Stimulated activated CD4-positive, alpha-beta T cell treated with anti-CD3 and anti-CD28 coated beads, Interleukin-4, amount 100 ng/mL, for 4 hours (primary cell): ENCODE measurements at places on chromosomes 6 and 20.

- no peak for DNase-seq
Observed at GRCh38 chr6:104700371-104701185, 159.1 kb downstream of the HACE1 start.

GRCh38 chr6:109079981-109080380 lies 14.7 kb downstream of the SESN1 start:
- DNase-seq = no peak

- DNase-seq = no peak
Observed at GRCh38 chr6:20448828-20449227, 47.1 kb downstream of the E2F3 start.

- peak; percentile 24 for DNase-seq
Observed at GRCh38 chr6:107823047-107823557, 1.0 kb downstream of the SCML4 start.

DNA sequence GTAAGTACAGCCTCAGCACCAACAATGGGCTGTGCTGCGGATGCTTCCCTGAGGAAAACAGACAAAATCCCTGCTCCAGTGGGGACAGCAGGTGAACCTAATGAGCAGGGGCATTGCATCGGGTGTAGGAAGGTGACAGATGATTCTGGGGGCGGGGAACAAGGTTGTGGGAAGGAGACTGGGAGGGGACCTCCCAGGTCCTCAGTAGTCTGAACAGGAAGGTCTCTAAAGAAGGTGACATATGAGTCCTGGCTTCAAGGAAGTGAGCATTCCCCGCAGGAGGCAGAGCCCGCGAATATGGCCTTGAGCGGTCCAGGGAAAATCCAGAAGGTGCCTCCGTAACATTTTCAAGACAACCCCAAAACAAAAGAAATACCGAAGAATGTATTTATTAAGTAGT lies 19.4 kb downstream of the ULBP1 start:
- no peak for DNase-seq

- DNase-seq = no peak
Observed at GRCh38 chr6:139253656-139254055, 38.1 kb downstream of the TXLNB start.

- DNase-seq = no peak
Observed at GRCh38 chr20:63326314-63327230, 33.6 kb downstream of the COL20A1 start.

- DNase-seq = no peak
Observed at GRCh38 chr6:113997116-113997515, 26.2 kb upstream of the HDAC2 start.

DNA sequence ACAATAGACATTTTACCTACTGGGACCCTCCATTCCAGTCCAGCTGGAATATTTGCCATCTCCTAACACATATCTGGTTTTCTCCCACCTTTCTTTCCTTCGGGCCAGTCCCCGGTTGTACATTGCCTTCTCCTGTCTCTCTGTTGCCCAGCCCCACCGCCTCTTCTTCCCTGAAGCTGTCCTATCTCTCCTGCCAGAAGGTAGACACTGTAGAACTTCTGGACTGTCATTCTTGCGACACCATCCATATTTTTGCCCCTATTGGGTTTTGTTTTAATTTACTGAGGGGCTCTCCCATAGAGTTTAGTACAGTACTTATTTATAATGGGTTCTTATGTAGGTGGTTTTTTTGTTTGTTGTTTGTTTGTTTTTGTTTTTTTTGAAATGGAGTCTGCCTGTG lies 4.9 kb downstream of the PTK7 start:
- no peak for DNase-seq

- peak; percentile 8 for DNase-seq
Observed at GRCh38 chr20:33947709-33948295, 45.9 kb upstream of the RALY start.

DNA sequence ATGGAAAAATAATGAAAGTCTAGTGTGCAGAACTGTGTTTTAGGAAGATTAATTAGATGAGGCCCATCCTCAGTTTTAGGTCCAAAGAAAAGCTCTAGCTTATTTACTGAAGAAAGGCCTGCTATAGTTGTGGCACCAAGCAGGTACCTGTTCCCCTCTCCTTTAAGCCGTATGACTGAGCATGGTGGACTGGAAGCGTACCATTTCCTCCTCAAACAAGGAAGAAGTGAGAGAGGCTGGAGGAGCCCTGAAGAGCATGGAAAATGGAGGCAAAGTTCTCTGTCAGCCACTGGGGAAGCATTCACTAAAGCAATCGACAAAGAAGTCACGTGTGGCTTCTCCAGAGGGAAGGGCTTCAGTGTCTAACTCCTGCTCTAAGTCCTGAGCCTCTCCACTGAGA lies 100.2 kb downstream of the MAN1A1 start:
- DNase-seq = no peak

- DNase-seq = no peak
Observed at GRCh38 chr20:18058661-18059467, 1.1 kb upstream of the OVOL2 start.

- DNase-seq = no peak
Observed at GRCh38 chr6:81625216-81625615, 127.3 kb downstream of the TENT5A start.

- DNase-seq = no peak
Observed at GRCh38 chr6:109303640-109304283, 78.5 kb downstream of the CD164 start.

- DNase-seq = peak; percentile 8
Observed at GRCh38 chr6:139250296-139251044, 41.3 kb downstream of the TXLNB start.

DNA sequence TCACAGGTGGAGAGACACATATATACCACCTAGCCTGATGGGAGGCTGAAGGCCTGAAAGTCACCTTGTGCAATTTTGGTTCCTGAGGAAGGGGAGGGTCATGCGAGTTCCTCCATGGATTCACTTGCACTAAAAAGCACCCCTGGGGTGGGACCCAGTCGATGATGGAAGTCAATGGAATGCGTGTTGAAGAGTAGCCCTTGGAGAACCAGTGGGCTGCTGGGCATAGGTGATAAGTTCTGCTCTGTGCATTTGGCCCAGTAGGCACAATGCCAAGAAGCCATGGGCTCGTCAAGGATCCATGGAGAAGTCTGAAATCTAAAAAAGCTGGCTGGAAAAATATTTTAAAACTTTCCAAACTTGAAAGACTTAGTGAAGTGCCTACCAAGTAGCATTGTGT lies 18.9 kb upstream of the SCRT2 start:
- DNase-seq = no peak
